ENCODE measurements at places on chromosomes 11 and 22.

DNA sequence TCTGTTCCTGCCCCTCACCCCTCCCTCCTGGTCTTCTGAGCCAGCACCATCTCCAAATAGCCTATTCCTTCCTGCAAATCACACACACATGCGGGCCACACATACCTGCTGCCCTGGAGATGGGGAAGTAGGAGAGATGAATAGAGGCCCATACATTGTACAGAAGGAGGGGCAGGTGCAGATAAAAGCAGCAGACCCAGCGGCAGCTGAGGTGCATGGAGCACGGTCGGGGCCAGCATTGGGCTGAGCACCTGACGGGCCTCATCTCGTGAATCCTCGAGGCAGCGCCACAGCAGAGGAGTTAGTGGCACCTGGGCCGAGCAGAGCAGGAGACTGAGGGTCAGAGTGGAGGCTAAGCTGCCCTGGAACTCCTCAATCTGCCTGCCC is 941.8 kb downstream of the BRD1 start:
- DNase-seq, result no peak

DNA sequence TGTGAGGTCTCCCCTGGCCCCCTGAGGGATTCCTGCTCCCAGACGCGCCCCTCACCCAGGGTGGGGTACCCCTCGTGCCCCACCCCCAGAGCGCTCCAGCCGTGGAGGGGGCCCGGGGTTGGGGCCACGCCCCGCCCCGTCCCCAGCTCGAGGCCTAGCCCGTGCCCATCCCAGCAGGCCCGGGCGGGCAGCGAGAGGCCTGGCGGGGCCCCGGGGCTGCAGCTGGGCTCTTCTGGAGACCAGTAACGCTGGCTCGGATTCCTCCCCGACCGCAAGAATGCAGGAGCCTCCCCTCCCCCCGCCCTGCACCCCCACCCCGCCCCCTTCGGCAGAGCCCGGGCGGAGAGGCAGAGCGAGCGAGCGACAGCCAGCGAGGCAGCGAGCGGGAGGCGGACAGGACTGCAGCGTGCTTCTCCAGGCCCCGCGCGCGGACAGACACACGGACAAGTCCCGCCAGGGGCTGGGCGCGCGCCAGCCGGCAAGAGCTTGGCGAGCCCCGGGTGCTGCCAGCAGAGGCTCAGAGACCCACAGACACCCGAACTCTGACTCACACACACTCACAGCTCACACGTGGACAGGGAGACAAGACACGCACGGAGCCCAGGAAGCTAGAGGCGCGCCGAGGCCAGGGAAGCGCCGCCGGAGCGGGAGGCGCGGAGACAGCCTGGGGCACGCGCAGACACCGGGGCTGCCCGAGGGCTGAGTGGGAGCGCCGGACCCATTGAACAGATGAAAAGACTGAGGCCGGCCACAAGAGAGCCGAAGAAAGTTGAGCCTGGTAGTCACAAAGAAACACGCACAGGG is 15.2 kb downstream of the BCL9L start:
- no peak for DNase-seq

- DNase-seq, result no peak
Measured at GRCh38 chr11:130915603-130916237, 559 bp downstream of the SNX19 start.

- DNase-seq, result peak; percentile 72
Measured at GRCh38 chr11:64887757-64888405, 9.5 kb upstream of the EHD1 start.

DNA sequence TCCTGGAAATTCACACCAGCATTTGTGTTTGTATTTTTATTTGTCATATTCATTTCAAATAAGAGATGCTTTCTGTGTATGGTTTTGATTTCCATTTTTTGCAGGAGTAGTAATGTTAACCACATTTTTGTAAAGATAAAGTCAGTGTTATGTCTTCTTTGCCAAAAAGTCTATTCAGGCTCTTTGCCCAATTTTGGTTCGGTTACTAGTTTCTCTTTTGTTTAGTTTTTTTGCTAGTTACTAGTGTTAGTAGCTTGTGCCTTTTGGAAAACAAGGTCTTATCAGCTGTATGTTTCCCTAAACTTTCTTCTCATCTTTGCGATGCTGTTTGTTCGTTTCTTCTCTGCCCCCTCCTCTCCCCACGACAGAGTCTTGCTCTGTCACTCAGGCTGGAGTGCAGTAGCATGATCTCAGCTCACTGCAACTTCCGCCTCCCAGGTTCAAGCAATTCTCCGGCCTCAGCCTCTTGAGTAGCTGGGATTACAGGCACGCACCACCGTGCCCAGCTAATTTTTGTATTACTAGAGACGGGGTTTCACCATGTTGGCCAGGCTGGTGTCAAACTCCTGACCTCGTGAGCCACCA is 112.3 kb upstream of the GRK3 start:
- no peak for DNase-seq

GRCh38 chr11:115886422-115886733 is 382.2 kb upstream of the CADM1 start:
- DNase-seq, result no peak
